ENCODE measurements at places on chromosomes 6 and 20.
A peak's percentile ranks its signal among the peaks of the same experiment; 100 is the strongest.

GRCh38 chr20:49432550-49432949, 49.9 kb downstream of the KCNB1 start:
- no peak for DNase-seq

- DNase-seq: no peak
Measured at GRCh38 chr6:67698534-67698933, 936.5 kb upstream of the ADGRB3 start.

DNA sequence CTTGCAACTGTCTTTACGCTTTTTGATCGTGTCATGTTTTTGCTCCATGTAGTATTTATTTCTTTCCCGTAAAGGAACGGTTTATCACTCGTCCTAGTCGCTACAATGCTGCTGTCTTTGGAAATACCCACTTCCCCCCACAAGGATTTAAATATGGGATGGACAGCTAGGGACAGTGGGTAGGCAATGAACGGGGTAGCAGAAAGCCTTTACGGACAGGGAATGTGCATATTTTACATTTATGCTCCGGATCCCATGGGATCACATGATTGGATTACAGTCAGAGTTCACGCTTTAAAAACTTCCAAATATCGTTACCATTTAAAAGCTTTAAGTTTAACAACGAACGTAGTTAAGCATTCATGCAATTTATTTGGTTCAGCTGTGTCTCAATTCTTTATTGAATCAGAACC, 1.2 kb downstream of the HIVEP1 start:
- no peak for DNase-seq

DNA sequence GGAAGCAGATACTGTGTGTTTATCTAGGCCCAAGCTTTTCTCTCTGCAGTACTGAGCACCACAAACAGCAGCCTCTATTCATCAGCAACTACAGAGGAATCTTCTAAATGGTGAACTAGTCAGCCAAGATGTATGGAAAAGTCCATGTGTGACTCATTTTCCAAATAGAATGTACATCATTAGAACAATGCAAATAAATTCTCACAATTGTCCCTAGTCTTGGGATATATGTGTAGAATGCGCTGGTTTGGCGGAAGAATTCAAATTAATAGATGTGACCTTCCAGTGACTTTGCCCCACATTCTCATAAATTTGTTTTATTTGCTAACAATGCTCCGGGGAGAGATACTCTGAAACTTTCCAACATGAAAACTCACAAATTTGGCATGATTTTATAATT, 436.2 kb downstream of the CBLN4 start:
- no peak for DNase-seq

GRCh38 chr20:11807054-11808048, 110.3 kb upstream of the BTBD3 start:
- DNase-seq: no peak

GRCh38 chr6:83792846-83793245, 60.3 kb upstream of the RIPPLY2 start:
- DNase-seq: no peak

DNA sequence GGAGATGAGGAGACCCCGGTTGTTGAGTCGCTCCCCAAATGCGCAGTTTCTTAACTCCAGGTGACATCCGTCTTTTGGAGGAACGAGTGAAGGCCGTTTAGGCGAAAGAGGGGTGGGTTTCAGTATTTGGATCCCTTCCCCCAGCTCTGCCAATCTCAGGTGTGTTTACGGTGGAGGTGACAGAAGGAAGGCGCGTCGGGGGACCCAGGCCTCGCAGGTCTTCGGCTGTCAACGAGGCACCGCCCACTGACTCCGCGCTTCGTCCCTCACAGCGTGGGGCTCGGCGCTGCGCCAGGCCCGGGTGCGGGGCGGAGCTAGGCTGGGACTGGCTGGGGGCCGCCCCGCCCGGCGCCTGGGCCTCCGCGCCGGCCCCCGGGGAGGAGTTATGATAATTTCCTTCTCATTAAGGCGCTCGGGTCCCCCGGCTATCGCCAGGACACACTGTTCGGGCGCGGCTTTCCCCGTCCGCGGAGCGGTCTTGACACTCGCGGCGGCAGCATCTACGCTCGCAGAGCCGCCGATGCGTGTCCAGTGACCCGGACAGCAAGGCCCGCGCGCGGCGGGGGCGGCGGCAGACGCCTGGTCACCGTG, at the start of gene TFAP2C:
TFAP2C (plus strand) TSS at position 434 of the 591 bp plus-strand sequence. CDS start 239 bp downstream, outside the sequence.
- no peak for DNase-seq

- DNase-seq: no peak
Measured at GRCh38 chr20:44615876-44616603, 33.7 kb downstream of the PKIG start.

DNA sequence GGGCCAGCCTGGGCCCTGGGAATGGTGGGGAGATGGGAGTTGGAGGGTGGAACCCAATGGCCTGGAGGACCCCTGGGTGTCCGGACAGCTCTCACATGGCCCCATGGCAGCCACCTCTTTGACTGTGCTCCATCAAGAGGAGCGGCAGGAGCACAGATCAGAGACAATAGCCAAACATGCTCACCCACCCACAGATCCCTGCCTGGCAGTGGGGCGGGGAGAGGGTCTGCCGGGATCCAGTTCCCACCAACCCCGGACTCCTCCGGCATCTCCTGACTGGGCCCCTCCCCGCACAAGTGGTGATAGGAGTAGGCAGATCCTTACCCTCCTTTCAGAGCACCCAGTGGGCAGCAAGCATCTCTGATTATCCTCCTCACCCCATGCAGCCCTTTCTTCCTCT, 31.9 kb upstream of the MRPS18A start:
- DNase-seq: no peak

- no peak for DNase-seq
Measured at GRCh38 chr20:47540443-47541354, 39.0 kb downstream of the NCOA3 start.

- DNase-seq: no peak
Measured at GRCh38 chr20:38036366-38036765, 2.8 kb downstream of the RPRD1B start.

DNA sequence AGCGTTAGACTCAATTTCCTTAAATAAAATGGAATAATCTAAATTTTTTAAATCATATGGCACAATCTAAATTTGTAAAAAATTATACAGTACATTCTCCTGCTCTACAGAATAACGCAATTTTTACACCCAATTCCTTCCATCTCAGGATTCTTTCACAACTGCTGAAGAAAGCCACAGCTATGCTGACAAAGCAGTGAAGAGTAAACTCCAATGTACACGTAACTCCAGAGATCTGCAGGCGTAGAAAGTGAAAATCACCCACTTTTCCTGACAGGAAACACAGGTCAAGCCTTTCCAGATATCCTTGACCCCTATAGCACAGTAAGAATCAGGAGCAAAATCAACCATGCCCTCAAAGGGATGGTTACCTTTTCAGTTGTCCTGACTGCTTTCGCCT, 27.4 kb downstream of the EPHA7 start:
- no peak for DNase-seq

DNA sequence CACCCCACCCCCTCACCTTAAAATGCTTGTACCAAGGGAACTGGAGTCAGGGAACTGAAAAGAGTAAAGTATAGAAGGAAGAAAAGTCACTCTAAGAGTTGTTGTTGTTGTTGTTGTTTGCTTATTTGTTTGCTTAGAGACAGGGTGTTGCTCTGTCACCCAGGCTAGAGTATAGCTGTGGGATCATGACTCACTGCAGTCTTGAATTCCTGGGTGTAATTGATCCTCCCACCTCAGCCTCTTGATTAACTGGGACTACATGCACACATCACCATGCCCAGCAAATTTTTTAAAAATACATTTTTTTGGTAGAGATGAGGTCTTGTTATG, 681.6 kb upstream of the GJE1 start:
- DNase-seq: no peak

DNA sequence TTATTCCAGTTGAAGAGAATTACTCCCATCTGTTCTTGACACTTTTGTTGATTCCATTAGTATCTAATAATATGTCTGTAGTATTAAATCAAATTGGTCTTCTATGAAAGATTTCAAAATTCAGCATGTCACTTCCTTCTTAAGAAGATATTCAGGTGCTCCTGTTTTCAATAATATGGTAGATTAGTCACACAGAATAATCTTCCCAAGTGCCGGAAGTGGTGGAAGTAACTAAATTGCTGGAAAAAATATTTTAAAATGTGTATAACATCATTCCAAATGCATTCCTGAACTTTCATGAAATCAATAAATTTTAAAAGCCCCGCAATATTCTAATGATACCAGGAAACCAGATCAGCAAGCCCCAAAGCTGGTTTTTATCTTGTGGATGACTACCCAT, 281.3 kb downstream of the EPM2A start:
- no peak for DNase-seq

- no peak for DNase-seq
Measured at GRCh38 chr6:150881911-150882481, 16.5 kb downstream of the MTHFD1L start.

- no peak for DNase-seq
Measured at GRCh38 chr6:21246075-21246474, 347.5 kb upstream of the SOX4 start.

DNA sequence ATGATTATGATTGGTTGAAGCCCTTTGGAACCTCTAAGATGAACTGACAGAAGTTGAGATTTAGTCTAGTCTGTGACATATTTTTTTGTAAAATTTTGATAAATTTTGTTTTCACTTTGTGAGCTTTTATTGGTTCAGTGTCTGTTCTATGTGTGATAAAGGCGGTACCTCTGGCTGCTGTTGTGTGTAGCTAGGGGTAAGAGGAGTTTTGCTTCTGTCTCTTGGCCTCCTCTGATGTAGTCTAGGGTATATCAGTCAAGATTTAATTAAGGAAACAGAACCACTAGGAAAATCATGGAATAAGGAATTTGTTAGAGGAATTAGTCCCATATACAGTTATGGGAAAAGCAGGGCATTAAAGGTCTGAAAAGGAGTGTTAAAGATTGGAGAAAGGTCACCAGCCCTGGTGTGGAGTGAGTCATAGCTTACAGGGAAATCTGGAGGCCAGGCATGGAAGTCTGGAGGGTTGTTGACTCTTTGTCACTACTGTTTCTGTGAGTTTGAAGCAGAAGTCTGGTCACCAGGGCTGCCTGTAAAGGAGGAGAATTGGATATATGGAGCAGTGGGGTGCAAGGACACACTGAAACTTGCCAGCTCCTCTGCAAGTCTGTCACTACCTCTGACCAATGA, 28.5 kb downstream of the CDC5L start:
- no peak for DNase-seq

DNA sequence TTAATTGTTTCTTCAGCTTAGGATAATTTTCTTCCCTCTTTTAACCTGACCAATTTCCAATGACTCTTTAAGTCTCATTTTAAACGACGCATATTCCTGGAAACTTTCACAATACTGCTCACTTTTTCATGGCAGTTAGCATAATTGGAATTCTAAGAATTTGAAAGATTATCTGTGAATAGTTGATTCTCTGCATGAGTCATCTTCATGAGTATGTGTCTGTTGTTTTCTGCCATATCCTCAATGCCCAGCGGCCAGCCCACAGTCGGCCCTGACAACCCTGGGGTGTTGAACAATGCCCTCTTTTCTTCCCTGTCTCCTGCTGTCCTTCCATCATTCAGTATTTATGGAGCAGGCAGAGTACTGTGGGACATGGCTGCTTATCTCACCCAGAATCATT, 554.2 kb downstream of the CDH26 start:
- DNase-seq: no peak

DNA sequence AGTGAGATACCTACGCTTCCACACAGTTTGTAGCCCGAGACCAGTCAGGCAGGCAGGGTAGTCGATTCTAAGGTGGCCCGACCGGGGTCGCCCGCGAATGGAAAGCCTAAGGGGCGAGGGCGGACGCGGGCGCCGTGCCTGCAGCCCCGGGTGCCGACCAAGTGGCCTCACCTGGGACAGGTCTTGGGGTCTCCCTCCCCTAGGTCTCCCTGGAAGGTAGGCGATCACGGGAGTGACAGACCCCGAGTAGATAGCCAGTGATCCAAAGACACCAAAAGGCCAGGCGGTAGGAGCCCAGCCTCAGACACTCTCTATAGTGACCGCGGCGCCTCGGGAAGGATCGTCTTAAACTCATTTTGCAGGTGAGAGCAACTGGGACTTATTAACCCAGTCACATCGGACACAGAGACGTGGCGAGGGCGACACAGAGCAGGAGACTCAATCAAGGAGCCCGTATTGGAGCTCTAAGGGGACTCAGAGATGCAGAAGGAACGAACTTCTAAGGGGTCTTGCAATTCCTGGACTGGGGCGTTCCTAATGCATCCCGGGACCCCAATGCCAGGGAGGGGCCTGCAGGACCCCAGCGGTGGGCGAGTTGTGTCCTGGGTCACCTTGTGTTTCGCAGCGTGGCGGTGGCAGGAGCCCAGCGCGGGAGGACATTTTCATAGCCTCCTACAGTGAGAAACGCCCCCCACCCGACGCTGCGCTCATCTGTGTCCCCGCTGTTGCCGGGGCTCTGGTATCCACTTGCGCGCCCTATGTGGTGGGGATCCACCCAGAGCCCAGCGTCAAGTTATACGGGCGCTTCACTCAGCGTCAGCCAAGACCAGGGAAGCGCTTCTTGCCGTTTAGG, 2.1 kb upstream of the VSX1 start:
- peak; percentile 32 for DNase-seq

DNA sequence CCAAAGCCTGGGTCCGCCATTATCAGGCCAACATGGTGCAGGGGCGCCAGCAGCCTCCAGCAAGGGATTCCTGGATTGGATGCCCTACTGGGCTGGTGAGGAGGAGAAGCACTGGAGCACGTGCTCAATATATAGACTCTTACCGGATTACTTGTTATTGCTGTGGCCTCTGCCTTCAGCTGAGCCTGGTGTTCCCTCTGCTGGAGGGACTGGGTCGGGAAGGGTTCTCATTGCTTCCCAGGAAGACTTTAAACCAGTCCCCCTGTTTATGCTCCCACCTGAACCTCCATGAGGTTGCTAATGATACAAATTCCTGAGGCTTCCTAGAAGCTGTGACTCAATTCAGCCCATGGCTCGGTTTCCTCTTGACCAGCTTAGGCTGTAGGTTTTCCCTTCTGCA, 186.7 kb upstream of the ARID1B start:
- no peak for DNase-seq

DNA sequence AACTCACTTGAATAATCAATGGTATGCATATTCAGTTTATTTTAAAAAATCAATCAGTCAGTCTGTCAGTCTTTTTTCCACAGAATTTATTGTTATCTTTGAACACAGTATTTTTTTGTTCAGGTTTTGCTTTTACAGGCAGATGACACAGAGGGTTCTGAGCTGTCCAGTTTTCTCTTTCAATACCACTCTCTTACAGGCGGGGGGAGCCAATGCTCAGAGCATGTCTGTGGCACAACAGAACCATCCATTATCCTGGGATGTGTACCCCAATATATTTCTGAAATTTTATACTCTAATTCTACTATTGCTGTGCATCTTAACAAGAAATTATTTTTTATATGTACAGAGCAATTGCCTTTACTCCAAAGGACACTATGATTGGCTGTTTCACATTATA, 21.2 kb downstream of the ROS1 start:
- no peak for DNase-seq

DNA sequence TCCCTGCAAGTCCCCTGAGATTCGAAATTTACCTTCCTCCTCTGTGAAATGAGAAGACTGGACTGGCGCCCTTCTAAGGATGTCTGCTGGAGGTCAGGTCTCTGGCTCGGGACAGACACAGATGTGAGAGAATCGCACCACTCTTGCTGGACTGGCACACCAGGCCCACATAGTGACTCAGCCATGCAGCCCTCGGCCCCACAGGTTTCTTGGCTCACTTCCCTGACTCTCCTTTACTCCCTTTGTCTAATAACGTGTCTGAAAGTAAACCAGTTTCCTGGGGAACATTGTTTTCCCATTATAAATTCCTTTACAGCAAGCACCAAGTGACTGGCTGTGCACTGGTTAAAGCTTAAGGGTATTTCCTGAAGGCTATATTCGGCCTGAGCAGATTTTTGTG, 106.7 kb upstream of the PLEKHG1 start:
- no peak for DNase-seq

GRCh38 chr6:124066946-124067552, 263.4 kb downstream of the NKAIN2 start:
- no peak for DNase-seq
